GM23248 (cell line): ENCODE measurements at places on chromosomes 5 and 9. TPM values are rescaled to one million over a fixed set of nuclear protein-coding genes. Genes with fewer than 3 reads are reported as not detected.
A peak's percentile ranks its signal among the peaks of the same experiment; 100 is the strongest.

DNA sequence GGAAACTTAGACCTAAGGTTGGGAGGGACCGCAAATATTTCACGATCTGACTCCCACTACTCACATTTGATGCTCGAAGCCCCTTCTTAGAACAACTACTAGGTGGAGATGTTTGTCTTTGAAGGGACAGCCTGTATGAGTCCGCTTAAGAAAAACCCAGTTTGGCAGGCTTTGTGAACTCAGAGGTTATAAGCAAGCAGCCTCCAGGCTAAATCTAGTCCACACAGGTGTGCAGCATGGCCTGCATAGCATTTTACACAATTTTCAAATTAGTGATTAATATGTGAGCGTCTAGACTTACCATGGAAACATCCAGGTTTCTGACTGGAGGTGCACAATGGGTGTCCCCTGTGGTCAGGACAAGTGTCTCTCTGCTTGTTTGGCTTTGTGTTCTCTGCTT lies 127.1 kb downstream of the KIF4B start:
- no peak for DNase-seq

DNA sequence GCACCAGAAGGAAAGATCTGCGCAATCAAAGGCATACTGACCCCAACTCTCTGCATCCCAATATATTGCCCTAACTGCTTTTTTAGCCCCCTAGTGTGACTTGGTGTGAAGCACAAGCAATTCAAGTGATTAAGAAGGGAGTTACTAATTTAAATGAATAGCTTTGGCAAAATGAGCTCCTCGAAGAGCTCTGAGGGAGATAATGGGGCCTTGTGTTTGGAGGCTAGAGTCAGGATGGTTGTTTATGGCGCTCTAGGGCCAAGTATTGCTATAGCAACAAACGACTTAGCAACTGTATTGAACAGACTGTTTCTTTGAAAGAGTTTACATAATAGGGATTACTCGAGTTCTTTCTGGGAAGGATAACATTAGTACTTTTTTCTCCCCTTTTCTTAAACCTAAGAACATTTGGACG lies 11.5 kb upstream of the C5orf58 start:
- peak; percentile 16 for DNase-seq

- DNase-seq, result no peak
These were observed 462.7 kb upstream of the CD180 start for GRCh38 chr5:67659288-67659687.

GRCh38 chr5:10077791-10078545 lies 171.7 kb downstream of the ATPSCKMT start:
- DNase-seq, result peak; percentile 90

DNA sequence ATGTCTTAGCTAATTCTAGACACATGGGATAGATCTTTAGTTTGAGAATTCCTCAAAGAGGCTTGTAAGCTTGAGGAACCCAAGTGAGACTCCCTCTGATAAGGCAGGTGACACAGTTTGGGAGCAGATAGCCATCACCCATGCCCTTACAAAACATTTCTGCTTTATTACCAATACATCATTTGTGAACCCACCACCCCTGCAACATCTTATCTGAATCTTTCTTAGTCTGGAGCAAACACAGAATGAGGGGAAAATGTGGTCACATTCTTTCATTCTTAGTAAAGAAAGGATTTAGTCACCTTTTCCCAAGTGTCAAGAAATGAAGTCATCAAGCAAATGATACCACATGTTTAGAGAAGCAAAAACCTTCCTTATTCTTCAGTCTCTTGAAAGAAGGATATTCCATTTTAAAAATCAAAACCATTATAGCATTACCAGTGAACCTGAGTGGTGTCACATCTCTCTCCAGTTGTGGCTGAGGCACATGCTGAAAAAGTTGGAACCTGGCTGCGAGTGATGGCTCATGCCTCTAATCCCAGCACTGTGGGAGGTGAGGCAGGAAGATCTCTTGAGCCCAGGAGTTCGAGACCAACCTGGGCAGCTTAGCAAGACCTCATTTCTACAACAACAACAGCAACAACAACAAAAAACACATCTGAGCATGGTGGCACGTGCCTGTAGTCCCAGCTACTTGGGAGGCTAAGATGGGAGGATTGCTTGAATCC lies 65.9 kb downstream of the PRKACG start:
- no peak for DNase-seq

- no peak for DNase-seq
These were observed 93.0 kb upstream of the PAPPA start for GRCh38 chr9:116060631-116061030.

GRCh38 chr5:111517853-111518501 lies 5.6 kb upstream of the STARD4 start:
- DNase-seq, result no peak

DNA sequence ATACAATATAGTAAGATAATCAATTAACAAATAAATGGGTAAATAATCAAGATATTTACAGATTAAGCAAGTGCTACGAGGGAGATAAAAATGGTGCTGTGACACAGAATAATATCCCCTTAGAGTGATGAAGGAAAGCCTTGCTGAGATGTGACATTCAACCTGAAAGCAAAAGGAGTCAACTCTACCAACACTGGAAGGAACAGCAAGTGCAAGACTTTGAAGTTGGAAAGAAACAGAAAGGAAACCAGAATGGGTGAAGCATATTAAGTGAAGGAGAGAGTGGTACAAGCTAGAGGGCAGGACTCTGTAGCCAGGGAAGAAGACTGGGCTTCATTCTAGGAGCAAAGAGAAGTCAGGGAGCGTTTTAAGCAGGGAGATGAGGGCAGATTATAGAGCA lies 12.2 kb upstream of the MEGF9 start:
- DNase-seq, result no peak

GRCh38 chr5:103862398-103862797 lies 299.8 kb upstream of the NUDT12 start:
- no peak for DNase-seq

GRCh38 chr5:126920291-126920690 lies 110.1 kb downstream of the MARCHF3 start:
- peak; percentile 33 for DNase-seq

The PIP5KL1 gene
- total RNA-seq, result 5.5 and 16.6 TPM in 2 replicates

The PROP1 gene
- not detected in 2 replicates for total RNA-seq

The FANCG gene
- total RNA-seq, result 11.5 and 20.0 TPM in 2 replicates

The RIOK2 gene
- 23.0 and 35.5 TPM in 2 replicates for total RNA-seq

The SLC45A2 gene
- not detected in 2 replicates for total RNA-seq
